ENCODE measurements at places on chromosomes 3 and 15. TPM values are rescaled to one million over a fixed set of nuclear protein-coding genes. Genes with fewer than 3 reads are reported as not detected.
A peak's percentile ranks its signal among the peaks of the same experiment; 100 is the strongest.

GRCh38 chr3:154625756-154626155 is 195.8 kb upstream of the GPR149 start:
- DNase-seq, result no peak

DNA sequence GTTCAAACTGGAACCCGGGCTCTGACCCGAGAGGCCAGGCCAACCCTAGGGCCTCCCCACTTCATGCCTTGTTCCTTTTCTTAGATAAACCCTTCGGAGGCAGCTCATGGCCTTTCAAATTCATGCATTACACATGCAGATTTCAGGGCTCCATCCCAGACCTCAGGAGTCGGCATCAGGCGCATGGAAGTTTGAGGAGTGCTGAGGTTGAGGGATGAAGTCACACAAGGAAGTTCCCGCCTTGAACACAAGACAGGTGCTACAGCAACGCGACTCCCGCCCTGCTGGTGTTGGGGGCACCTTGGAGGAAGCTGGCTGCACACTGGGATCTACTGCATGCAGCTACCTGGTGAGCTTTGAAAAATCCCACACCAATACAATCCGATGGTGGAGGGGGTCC is 245.2 kb upstream of the LYSMD4 start:
- DNase-seq, result no peak

- DNase-seq, result no peak
Measured at GRCh38 chr3:33420966-33421365, 19.2 kb downstream of the UBP1 start.

Gene CNTN6
- total RNA-seq, result 0.67 TPM

GRCh38 chr3:120172070-120172469 is 77.8 kb upstream of the GSK3B start:
- DNase-seq, result no peak

DNA sequence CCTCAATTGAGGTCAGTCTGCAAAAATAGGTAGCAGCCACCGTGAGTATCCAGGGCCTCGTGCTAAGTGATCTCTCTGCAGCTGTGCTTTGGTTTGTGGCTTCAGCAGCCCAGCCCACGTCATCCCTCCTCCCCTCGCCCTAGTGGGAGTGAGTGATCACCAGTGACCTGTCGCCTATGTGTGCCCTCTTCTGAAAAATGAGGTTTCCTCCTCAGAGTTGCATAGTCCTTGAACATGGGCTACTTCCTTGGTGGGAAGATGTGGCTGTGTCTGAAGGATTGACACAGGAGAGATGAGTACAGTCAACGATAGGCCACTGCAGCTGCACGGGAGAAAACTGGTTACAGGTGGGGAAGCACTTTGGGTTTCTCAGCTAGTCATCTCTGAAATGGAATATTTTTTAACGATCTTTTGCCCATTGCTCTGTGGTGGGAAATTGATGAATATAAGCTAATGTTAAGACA is 144.8 kb upstream of the BHLHE40 start:
- no peak for DNase-seq

GRCh38 chr15:93072411-93073394 is 16.3 kb downstream of the RGMA start:
- peak; percentile 92 for DNase-seq

DNA sequence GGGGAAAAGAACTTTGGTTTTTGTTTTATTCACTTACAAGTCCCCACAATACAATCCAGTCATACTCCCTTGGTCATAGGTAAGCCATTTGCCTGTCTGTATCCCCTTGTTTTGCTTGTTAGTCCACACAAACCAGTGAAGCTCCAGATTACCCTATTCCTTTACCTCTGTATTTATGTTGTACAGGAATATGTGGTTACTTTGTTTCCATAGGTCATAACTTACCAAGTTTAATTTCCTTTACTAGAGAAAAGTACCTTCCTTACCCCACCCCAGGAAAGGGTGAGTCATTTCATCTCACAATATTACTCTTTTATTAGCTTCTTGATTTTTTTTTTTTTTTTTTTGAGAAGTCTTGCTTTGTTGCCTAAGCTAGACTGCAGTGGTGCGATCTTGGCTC is 113.4 kb upstream of the LRRFIP2 start:
- DNase-seq, result no peak

GRCh38 chr15:49122541-49123062 is 32.8 kb downstream of the COPS2 start:
- DNase-seq, result no peak

DNA sequence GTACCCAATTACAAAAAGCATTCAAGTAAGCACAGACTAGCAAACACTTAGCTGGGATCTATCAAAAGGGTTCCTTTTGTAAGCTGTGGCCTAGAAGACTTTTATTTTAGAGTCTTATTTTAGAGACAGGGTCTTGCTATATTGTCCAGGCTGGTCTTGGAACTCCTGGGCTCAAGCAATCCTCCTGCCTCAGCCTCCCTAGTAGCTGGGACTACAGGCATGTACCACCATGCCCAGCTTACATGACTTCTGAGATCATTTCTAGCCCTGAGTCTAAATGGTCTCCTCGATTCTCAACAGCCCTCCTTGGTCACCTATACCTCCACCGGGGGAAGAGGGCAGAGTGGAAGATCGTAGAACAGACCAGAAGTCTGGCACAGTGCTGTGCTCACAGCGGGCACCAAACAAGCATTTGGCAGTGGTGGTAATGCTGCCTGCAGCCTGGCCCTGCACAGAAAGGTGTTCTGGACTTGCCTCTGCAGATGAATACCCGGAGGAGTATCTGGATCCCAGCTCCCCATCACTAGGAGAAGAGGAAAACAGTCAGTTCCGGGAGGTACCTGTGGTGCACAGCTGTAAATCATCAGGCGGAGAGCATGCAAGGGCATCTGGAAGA is 2.4 kb downstream of the FAM219B start:
- DNase-seq, result no peak

Gene CHDH
- 7.3 TPM for total RNA-seq

- no peak for DNase-seq
Measured at GRCh38 chr15:90931575-90931827, 848 bp downstream of the HDDC3 start.

GRCh38 chr3:72109327-72110259 is 324.6 kb upstream of the PROK2 start:
- DNase-seq, result no peak

Gene LHFPL4
- not detected for total RNA-seq

DNA sequence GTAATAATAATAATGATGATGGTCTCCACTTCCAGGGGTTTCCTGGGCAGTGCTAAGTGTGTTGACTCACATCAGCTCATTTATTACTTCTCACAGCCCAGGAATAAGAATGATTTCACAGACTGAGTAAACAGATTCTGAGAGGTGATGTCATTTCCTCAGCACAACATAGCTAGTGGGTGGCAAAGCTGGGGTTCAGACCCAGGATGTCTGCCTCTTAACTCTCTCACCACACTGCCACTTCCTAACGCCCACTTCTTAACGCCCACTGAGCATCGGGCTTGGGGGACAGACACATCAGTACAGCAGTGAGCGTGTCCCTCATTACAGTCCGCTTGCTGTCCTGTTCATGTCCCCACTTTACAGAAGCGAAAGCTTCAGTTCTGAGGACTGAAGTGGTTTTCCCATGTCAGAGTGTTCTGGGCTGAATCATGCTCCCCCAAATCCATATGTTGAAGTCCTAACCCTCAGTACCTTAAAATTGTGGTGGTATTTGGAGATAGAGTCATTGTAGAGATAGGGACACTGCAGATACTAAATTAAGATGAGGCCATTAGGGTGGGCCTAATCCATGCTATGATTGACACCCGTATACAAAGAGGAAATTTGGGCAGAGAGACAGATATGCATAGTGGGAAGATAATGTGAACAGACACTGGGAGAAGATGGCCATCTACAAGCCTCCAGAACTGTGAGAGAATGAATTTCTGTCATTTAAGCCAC is 68.0 kb downstream of the ATP2B2 start:
- no peak for DNase-seq

- no peak for DNase-seq
Measured at GRCh38 chr3:34842706-34843480, 796.4 kb upstream of the ARPP21 start.

Gene RTP1
- total RNA-seq, result not detected

DNA sequence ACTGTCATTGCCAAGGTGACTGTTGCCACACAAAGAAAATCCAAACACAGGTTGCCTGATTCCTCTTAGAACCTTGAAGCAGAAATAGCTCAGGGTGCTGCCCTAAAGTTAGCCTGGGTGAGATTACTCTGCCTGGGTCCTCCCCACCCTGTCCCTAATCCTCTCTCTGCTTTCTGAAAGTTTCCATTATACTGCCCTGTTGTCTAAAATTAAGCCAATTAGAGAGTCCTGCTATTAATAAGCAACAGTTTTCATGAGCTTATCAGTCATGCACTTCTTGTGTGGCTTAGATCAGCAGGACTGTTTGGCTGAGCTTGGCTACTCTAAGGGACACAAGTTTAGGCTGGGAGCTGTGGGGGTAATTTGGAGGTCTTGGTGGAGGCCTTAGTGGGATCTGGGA is 334.7 kb upstream of the LRRFIP2 start:
- DNase-seq, result no peak

Gene KLHL40
- total RNA-seq, result 0.13 TPM

DNA sequence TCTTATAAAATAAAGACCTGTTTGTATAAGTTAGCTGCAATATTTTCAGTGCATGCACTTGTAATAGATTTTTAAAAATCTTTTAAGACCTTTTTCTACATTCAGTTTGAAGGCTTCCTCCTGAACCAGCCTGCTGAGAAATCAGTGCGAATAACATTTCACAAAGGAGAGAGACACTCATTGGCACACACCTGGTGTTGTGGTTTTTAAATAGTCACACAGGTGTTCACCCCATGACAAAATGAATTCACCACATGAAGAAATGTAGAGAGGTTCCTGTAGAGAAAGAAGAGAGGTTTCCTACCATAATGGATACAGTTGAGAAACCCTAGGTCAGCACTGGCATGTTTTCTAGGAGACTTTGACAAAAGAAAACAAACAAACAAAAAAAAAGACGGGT is 237.3 kb downstream of the CNTN6 start:
- DNase-seq, result no peak

Gene GALNT15
- total RNA-seq, result 54.4 TPM

Gene CSTA
- total RNA-seq, result 6.3 TPM

DNA sequence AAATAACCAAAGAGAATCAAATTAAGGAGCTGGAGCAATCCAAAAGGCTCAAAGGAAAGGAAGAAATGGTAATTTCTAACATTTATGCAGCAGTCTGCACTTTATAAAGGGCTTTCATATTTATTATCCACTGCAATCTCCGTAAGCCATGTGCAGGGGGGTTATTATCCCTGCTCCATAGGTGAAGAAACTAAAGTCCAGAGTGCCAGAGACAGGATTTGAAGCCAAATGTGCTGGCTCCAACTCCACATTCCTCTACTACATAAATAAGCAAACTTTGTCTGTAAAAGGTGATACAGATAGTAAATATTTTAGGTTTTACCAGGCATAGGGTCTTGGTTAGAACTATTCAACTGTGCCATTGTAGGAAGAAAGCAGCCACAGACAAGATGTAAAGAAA is 221.4 kb downstream of the MINAR1 start:
- DNase-seq, result no peak

- DNase-seq, result no peak
Measured at GRCh38 chr15:92161039-92161670, 232.5 kb upstream of the ST8SIA2 start.

GRCh38 chr3:11536132-11536935 is 107.4 kb downstream of the VGLL4 start:
- DNase-seq, result peak; percentile 26

Gene LMAN1L
- not detected for total RNA-seq

DNA sequence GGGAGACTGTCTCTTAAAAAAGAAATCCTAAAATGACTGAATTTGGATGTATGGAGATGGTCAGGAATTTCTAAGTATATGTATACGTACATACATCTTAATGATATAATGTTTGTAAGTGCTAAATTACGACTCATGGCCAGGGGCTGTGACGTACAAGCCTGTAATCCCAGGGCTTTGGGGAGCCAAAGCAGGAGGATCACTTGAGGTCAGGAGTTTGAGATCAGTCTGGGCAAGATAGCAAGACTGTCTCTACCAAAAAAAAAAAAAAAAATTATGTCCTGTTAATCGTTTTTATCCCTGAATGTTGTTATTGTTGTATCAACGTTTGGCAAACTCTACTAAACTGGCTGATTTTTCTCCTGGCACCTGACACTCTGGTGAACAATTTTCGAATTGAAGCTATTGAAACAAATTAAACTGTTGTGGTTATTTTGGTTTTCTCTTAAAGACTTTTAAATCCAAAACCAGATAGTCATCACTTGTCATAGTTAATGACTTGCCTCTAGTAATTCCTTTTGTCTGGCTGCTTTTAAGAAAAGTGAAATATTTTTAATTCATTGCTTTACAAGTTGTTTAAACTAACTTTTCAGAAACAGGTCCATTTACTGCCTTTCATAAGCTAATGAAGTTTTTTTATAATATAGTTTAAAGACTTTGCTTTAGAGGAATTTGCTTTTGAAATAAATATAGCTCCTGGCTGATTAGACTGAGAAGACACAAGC is 7.0 kb downstream of the MORF4L1 start:
- no peak for DNase-seq

DNA sequence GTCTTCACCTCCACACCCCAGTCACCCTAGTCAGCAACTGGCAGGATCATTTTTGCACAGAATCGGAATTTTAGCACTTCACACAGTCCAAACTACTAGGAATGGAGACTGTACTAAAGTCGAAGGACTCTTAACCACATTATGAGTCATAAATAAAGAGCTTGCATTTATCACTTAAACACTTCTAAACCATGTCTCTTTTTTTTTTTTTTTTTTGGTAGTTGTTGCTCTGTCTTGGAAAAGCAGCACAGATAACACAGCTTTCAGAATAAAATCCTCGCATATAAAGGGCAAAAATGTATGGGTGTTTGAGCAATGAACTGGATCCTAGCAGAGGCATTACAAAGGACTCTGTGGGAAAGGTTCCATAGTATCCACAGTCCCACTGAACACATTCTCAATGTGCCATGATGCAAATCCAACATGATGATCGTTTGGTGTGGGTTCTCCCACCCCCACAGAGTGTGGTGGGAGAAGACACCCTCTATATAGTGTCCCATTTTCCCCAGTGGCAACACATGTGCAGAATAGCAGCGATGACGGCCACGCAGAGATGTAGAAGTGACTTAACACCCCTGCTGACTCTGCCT is 47.1 kb downstream of the FOXP1 start:
- no peak for DNase-seq

Gene LIPH
- 0.27 TPM for total RNA-seq

Gene SEMA6D
- 42.8 TPM for total RNA-seq

Gene UPK1B
- 0.98 TPM for total RNA-seq

Gene TTC23
- 26.7 TPM for total RNA-seq

DNA sequence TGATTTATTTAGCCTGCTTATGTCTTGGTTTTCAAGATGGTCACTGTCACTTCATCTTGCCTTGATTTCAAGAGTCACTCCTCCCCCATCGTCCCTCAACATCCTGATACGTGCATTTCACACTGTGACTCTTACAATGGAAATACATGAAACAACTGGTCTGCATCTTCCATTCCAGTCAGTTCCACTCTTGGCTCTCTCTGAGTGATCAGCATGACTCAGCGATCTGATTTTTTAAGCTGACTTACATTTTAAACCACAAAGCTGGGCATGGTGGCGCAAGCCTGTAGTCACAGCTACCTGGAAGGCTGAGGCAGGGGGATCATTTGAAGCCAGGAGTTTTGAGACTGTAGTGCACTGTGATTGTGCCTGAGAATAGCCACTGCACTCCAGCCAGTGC is 271.2 kb upstream of the ROPN1 start:
- no peak for DNase-seq
